ENCODE measurements at places on chromosomes 5 and 9.

- no peak for DNase-seq
Measured at GRCh38 chr5:38115318-38115827, 143.0 kb upstream of the EGFLAM start.

GRCh38 chr9:136607334-136607919 lies 55.3 kb upstream of the EGFL7 start:
- no peak for DNase-seq

DNA sequence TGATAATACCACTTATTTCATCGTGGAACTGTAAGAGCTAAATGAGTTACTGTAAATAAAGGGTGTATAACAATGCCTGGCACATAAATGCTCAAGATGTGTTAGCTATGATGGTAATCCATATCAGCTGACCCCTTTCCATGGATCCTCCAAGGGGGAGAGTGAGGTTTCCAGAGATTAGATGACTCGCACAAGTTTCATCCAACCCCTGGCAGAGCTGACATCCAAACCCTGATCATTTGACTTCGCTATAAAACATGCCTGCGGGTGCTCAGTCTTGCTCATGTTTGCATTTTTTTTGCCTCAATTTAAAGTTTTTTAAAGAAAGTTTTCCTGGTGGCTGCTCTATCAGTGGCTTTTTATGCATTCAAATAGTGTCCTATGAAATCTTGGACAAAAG lies 145.7 kb upstream of the SMIM23 start:
- no peak for DNase-seq

DNA sequence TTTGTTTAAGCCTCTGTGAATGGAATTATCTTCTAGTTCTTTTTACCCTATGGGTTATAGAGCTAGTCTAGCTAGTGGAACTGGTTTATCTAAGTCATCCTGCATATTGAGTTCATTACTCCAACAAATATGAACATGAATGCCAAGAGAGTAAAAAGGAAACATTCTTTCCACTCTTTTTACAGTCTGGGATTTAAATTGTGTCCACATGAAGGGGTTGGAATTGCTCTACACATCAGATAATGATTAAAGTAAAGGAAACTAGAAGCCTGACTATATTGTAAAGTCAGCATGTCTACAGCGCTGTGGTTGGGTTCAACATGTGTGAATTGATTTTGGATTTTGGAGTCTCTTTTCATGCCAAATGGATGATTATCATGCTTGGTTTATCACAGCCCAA lies 173.1 kb downstream of the CCDC171 start:
- DNase-seq: no peak

GRCh38 chr9:90005388-90005787 lies 400.6 kb downstream of the GADD45G start:
- no peak for DNase-seq

DNA sequence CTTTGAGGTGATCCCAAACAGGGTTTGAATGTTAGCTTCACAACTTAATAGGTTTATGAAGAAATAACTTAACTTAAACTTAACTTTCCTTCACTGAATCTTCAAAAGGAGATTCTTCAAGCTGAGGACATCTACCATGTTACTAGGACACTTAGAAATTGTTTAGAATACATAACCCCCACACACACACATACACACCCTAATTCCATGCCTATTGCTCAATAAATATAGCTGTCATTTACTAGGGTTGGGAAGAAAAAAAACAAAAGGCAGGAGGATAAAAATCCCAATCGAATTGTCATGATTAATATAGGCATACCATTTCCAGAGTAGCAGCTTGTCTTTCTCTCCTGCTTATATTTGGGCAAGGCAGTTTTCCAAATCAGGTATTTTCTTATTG lies 68.3 kb downstream of the ALDH1A1 start:
- no peak for DNase-seq
